BJ (cell line): ENCODE measurements at places on chromosomes 6 and 20. TPM values are rescaled to one million over a fixed set of nuclear protein-coding genes. Genes with fewer than 3 reads are reported as not detected.

The TAF8 gene
- polyA plus RNA-seq = 11.9 and 13.9 TPM in 2 replicates

The PNPLA1 gene
- polyA plus RNA-seq = not detected in 2 replicates

The TFAP2A gene
- polyA plus RNA-seq = 12.6 and 14.0 TPM in 2 replicates

The MAS1 gene
- not detected in 2 replicates for polyA plus RNA-seq

The BAG2 gene
- polyA plus RNA-seq = 11.2 and 22.1 TPM in 2 replicates

The RAMACL gene
- polyA plus RNA-seq = 0.26 and 0.32 TPM in 2 replicates

The OPRL1 gene
- polyA plus RNA-seq = 0.66 and 0.97 TPM in 2 replicates

The SASH1 gene
- polyA plus RNA-seq = 30.4 and 32.2 TPM in 2 replicates

The GMPR gene
- polyA plus RNA-seq = 7.3 and 8.3 TPM in 2 replicates

The GSTA2 gene
- polyA plus RNA-seq = not detected in 2 replicates

The SNX21 gene
- 13.6 and 17.8 TPM in 2 replicates for polyA plus RNA-seq

The TRIM40 gene
- not detected in 2 replicates for polyA plus RNA-seq

The ANKRD66 gene
- polyA plus RNA-seq = not detected in 2 replicates

The CALHM4 gene
- not detected in 2 replicates for polyA plus RNA-seq

The PRSS35 gene
- polyA plus RNA-seq = 0.37 and 0.58 TPM in 2 replicates

The SIM1 gene
- polyA plus RNA-seq = 27.1 and 32.9 TPM in 2 replicates

The GLP1R gene
- not detected in 2 replicates for polyA plus RNA-seq

The CNBD2 gene
- polyA plus RNA-seq = 1.7 and 2.4 TPM in 2 replicates

The COL19A1 gene
- polyA plus RNA-seq = 0.11 TPM in 2 replicates

The MTHFD1L gene
- 58.9 and 70.7 TPM in 2 replicates for polyA plus RNA-seq

The TPD52L1 gene
- polyA plus RNA-seq = 155 and 163 TPM in 2 replicates

The NFATC2 gene
- polyA plus RNA-seq = 0.12 and 0.21 TPM in 2 replicates

The FRS3 gene
- 2.1 and 3.3 TPM in 2 replicates for polyA plus RNA-seq

The ELMO2 gene
- 46.8 and 62.2 TPM in 2 replicates for polyA plus RNA-seq

The C6orf15 gene
- not detected in 2 replicates for polyA plus RNA-seq

The COL10A1 gene
- 0.11 and 0.15 TPM in 2 replicates for polyA plus RNA-seq

The SLCO4A1 gene
- 0.15 and 0.25 TPM in 2 replicates for polyA plus RNA-seq

The POM121L2 gene
- not detected in 2 replicates for polyA plus RNA-seq

The OSER1 gene
- 50.2 and 55.5 TPM in 2 replicates for polyA plus RNA-seq

The OTOR gene
- not detected in 2 replicates for polyA plus RNA-seq

The SLC13A3 gene
- polyA plus RNA-seq = 3.5 and 3.7 TPM in 2 replicates

The SPTLC3 gene
- 0.27 and 0.36 TPM in 2 replicates for polyA plus RNA-seq

The CLIC5 gene
- polyA plus RNA-seq = not detected in 2 replicates

The SNPH gene
- polyA plus RNA-seq = 1.3 and 1.8 TPM in 2 replicates

The PHF10 gene
- 9.8 and 20.4 TPM in 2 replicates for polyA plus RNA-seq

The ACSS1 gene
- 3.6 and 6.3 TPM in 2 replicates for polyA plus RNA-seq

The SLC18B1 gene
- polyA plus RNA-seq = 0.63 and 1.9 TPM in 2 replicates

The PI16 gene
- polyA plus RNA-seq = 0.09 and 0.21 TPM in 2 replicates

The MATN4 gene
- polyA plus RNA-seq = 0.05 and 0.06 TPM in 2 replicates

The LHFPL5 gene
- polyA plus RNA-seq = not detected in 2 replicates

The CCR6 gene
- polyA plus RNA-seq = not detected in 2 replicates

The LRRC73 gene
- 0.15 and 0.33 TPM in 2 replicates for polyA plus RNA-seq

The VSX1 gene
- not detected in 2 replicates for polyA plus RNA-seq

The NHSL1 gene
- polyA plus RNA-seq = 3.3 and 3.6 TPM in 2 replicates

The SUMO4 gene
- polyA plus RNA-seq = 0.23 TPM in 1 of 2 replicates, not detected in the other

The ZNF165 gene
- 0.10 and 0.38 TPM in 2 replicates for polyA plus RNA-seq

The BPIFA1 gene
- polyA plus RNA-seq = not detected in 2 replicates

The CST5 gene
- not detected in 2 replicates for polyA plus RNA-seq

The HACE1 gene
- polyA plus RNA-seq = 6.8 and 9.2 TPM in 2 replicates

The ASIP gene
- polyA plus RNA-seq = not detected in 2 replicates

The TCP11 gene
- polyA plus RNA-seq = 0.13 and 0.23 TPM in 2 replicates

The MTFR2 gene
- polyA plus RNA-seq = 5.5 and 6.1 TPM in 2 replicates

The SHLD1 gene
- polyA plus RNA-seq = 2.0 and 2.5 TPM in 2 replicates

The VSTM2L gene
- 0.56 and 1.2 TPM in 2 replicates for polyA plus RNA-seq

The ADGB gene
- polyA plus RNA-seq = not detected in 2 replicates

The DEF6 gene
- polyA plus RNA-seq = 3.7 and 4.1 TPM in 2 replicates

The SNRPB2 gene
- polyA plus RNA-seq = 28.1 and 70.3 TPM in 2 replicates

The CFAP206 gene
- polyA plus RNA-seq = 0.07 and 0.10 TPM in 2 replicates
